ENCODE measurements at places on chromosomes 16 and 17.

- DNase-seq: no peak
These were observed 338 bp downstream of the MAPK3 start for GRCh38 chr16:30122604-30123160.

DNA sequence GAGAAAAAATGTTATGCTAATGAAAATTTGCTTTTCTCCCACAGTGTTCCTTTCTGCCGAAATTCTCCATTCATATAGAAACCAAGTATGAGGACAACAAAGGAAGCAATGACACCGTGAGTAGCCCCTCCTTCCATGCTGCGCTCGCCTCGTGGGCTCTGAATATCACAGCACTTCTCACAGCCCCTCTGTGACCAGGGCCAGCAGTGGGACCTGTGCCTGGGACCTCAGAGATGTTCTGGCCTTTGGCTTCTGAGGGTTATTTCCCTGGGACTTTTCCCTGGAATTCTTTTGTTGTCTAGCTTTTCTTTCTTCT is 139.6 kb upstream of the NOL11 start:
- no peak for DNase-seq

DNA sequence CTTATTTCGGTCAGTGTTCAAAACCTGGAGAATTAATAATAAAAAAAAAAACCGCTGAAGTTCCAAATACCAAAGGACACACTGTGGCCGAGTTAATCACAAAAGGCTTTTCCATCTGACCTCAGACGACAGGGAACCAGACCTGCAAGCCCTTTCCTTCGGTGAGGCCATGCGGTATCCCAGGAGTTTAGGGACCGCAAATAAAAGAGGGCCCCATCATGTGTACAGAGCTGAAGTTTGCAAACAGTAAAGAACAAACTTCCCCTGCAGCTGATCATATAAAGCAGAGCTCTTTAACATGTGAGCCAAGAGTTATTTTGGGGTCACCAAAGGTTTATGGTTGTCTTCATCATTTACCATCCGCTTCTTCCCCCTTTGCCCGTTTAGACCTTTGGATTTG is 33.0 kb upstream of the FOXJ1 start:
- DNase-seq: no peak

DNA sequence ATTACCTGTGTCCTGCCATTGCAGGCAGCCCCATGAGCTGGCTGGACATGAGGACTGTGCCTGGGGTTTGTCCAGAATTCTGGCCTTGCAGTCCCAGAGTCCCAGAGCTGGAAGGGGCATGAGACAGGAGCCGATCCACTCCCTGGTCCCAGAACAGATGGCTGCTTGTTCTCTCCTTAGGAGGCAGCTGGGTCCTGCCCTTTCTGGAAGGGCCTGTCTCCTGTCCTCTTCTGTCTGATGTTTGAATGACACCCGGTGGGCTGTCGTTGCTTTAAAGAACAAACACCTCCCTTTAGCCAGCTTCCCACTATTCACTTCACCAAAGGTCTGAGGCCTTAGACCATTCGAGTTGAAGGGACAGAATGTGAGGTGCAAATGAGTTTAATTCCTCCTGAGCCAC is 63.8 kb downstream of the RAP1GAP2 start:
- no peak for DNase-seq

- DNase-seq: no peak
These were observed 2.7 kb downstream of the ALDOC start for GRCh38 chr17:28573966-28574480.

GRCh38 chr16:87691686-87692079 is 74.1 kb downstream of the KLHDC4 start:
- DNase-seq: no peak

DNA sequence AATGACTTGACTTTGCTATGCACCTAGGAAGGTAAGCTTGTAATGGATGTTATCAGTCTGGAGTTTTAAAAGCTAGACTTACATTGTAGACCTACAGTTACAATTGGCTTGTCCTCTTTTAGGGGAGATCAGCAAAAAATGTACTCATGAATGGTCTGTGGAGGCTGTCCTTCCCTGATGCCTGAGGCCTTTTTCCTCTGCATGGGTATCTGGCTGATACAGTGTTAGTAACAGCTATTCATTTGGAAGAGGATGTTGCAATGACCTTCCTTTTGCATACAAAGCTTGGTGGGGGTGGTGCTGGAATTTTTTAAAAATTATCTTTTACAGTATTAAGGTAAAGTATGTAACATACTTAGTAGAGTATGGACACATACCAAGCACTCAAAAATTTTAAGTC is 525.5 kb downstream of the KIF2B start:
- DNase-seq: no peak

GRCh38 chr17:14499976-14500375 is 199.1 kb downstream of the HS3ST3B1 start:
- DNase-seq: no peak

- no peak for DNase-seq
These were observed 5.8 kb downstream of the TRIM25 start for GRCh38 chr17:56908001-56908542.

DNA sequence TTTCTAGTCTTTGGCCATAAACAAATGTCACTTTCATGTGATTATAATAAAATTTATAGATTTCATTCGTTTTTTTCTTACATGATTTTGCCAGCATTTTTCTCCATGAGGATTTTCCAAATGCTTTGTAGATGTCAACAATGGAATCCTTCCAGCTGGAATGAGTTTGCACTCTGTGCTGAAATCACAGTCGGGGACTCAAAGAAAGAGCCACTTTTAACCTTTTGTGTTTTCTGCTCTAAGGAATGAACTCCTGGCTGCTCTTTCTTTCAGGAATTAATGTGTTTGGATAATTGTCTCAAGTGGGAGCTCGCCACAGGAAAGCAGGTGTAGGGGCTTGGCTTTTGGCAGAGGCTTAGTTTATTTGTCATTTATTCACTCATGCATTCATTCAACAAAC is 372.3 kb upstream of the SALL1 start:
- no peak for DNase-seq

- no peak for DNase-seq
These were observed 52.1 kb upstream of the TOB1 start for GRCh38 chr17:50918071-50918932.

- DNase-seq: no peak
These were observed 125.2 kb upstream of the CDC42EP4 start for GRCh38 chr17:73436954-73437353.

GRCh38 chr17:1878419-1879121 is 48.8 kb downstream of the RPA1 start:
- no peak for DNase-seq

- no peak for DNase-seq
These were observed 7.9 kb downstream of the CLUAP1 start for GRCh38 chr16:3508736-3509135.

DNA sequence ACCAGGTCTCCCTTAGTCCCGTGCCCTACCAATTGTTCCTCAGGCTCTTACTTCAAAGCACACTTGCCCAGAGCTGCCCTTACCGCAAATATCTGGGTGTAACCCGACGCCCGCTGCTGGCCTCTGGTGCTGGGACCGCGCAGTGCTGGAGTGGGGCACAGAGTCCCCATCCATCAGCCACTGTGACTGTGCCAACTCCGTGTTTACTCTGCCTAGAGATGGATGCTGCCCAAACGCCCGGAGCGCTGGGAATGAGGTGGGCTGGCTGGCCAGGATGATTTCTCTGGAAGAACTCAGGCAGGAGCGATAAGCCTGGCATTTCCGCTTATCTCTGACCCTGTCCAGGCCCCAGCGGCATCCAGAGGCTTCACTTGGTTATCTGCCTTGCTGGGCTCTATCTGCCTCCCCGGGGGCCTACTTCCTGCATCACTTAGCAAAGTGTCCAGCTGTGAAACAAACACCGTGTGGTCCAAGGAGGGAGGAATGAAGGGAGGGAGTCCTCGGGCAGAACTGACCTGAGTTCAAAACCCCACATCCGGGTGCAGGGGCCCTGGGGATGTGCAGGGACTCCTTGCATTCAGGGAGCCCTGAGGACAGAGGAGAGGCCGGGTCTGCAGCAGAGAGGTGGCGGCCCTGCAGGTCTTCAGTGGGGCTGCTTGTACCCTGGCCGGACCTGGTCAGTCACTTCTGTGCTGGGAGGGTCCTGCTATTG is 9.4 kb upstream of the MYLK3 start:
- no peak for DNase-seq

GRCh38 chr17:42979511-42980273 is at the start of gene PTGES3L:
Gene PTGES3L, minus strand, starts transcription at chr17:42980080. Its CDS starts 27 bp downstream, at chr17:42980053.
- DNase-seq: peak; percentile 32

DNA sequence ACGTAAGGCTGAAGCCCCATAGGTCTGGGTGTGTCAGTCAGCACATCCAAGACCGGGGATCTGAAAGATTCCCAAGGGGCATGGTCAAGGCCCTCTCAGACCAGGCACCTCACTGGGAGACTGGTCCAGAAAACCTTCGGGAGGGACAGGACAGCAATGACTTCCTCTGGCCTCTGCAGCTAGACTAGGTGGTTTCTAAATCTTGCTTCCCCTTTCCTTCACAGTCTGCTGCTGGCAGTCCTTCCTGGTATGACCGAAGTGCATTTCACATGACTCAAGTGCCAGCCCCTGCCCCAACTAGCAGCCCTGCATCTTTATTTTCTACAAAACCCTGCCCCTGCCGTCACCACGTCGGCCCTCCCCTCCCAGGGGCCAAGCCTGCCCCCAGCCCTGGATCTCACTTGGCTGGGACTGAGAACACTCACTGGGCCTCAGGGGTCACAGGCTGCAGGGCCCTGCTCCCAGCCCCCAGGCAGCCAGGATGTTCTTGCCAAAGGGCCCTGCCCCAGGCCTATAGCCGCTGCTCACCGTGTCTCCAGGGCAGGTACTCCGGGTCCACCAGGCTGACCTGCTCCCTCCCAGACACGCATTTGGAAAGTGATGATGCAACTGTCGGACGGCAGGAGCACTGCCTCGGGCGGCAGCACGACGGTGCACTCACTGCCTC is 18.3 kb downstream of the POLR3K start:
- no peak for DNase-seq

- no peak for DNase-seq
These were observed 195.9 kb upstream of the CHMP6 start for GRCh38 chr17:80795754-80796153.

- DNase-seq: no peak
These were observed 37.5 kb downstream of the MPRIP start for GRCh38 chr17:17079761-17080160.

DNA sequence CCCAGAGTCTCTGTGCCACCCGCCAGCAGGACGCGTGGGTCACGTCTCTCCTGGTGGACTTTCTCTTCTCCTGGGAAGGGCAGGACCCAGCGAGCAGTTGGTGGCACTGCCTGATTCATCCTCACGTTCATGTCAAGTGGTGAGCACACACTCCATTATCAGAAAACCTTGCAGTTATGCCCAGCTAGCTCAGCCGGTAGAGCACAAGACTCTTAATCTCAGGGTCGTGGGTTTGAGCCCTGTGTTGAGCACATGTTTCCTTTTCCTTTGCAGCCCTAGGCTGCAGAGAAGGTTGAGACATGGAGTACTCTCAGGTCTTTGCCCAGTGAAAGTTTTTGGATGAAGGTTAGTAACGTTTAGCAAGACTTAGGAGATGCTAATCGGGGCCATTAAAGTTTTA is 8.0 kb downstream of the OR1F1 start:
- no peak for DNase-seq

DNA sequence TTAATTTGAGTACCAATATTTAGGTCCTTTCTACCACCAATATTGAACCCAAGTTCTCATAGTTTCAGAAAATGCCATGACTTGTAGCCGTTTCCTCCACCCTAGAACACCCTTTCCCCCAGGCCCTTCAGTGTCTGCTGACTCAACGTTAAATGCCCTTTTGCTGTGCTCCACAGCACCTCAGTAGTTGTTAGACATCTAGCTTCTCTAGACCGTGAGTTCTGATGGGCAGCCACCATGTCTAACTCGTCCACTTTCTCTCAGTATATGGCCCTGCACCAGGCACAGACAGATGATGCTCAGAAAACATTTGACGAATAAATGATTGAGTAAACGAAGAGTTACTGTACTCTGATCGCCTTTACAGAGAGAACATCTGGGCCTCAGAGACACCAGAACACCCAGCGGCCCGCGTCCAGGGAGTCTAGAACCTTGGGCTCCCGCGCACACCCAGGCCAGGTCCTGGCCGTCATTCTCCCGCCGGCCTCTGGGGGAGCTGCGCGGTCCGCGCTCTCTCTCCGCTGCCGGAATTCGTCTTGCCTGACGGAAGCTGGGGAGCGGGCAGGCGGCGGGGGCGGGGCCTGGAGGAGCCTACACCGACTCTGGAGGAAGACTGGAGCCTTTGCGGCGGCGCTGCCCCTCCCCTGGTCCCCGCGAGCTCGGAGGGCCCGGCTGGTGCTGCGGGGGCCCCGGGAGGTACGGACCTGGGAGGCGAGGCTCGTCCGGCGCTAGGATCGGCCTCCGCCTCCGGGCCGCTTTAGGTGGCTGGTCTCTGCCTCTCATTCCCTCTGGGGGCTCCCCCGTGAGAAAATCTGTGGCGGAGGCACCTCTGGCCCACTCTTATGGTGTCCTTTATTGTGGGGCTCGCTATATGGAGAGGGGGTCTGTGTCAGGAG is at the start of gene NKIRAS2:
TSS of gene NKIRAS2 (plus strand) at position 582 of the 896 bp plus-strand sequence. CDS start 1,488 bp downstream, outside the sequence.
- peak; percentile 44 for DNase-seq

DNA sequence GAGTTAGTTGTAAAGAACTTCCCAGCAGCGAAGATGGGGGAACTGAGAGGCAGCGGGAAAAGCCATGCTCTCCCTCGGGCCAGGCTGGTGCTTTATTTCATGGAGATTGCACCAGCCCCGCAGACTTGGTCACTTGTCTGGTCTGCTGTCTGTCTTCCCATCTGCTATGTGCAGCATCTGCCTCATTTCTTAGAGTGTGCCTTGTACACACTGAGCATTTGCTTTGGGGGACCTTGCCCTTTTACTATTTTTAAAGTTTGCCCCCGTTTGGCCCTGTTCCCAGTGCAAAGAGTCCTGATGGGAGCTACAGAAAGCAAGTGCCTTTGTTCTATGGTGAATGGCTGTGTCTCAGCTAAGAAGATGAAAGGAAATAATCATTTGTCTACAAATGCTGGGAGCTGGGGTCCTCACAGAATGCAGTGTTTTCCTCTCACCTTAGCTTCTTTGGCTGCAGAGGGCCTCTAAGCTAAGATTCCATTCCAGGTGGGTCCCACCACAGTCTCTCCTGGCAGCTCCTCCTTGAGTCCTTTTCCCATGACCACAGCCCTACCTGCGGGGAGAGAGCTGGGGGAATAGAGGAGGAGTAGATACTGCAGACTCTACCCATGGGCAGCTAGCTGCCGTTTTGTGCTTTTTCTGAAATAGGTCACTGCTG is 25.1 kb upstream of the CNOT1 start:
- DNase-seq: no peak

DNA sequence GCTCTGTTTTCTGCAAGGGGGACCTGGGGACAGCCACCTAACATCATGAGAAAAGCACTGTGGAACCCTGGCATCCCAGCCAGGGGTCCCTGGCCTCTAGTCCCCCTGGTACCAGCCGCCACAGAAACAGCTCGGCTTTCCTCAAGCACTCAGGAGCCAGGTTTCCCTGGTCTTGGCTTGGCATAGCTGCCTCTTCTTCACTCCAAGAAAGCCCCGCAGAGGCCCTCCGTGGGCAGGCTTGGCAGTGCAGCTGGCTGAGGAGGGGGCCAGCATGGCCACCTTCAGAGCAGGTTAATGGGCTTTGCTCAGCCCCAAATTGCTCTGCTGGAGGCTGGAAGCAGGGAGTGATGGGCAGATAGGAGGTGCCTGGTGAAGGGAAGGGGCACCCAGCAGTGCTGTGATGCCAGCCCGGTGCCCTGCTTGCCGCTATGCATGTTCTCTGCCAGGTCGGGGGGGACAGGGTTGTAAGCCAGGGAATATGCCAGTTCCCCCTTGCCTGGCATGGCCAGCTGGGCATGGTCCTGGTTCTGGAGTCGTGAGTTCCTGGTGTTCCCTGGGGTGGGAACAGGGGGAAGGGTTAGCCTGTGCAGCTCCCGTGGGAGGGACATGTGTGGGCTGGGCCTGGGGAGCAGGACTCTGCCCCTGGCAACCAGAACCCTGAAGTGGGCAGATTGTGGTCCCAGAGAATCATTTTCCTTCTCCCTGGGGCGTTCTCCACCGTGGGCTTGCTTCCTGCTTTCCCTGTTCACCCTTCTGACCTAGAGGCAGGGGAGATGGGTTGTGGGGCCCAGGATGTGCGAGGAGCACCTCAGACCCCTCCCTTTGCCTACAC is 3.2 kb downstream of the ANKRD13B start:
- DNase-seq: no peak

All from NCI-H1417 treated with DMSO at 0.1 percent for 48 hours (cell line).